T-helper 9 cell (primary cell): ENCODE measurements at places on chromosomes 12 and 14.

DNA sequence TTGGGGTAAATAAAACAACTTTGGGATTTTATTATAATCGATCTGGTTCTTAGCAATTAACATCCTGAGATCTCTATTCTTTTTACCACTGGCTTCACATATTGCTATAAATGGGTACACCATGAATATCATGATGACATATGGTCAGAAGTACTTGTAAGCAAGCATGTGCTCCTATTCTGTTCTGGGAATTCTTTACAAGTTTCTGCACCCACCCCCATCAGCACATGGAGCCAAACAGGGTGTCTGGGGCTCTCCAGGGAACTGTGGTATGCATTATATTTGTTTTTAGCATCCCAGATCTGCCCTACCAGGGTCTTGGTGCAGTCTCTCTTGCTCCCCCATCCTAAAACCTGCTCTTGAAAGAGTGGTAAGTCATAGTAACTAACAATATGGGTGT lies 31.3 kb downstream of the DMAC2L start:
- DNase-seq: no peak

DNA sequence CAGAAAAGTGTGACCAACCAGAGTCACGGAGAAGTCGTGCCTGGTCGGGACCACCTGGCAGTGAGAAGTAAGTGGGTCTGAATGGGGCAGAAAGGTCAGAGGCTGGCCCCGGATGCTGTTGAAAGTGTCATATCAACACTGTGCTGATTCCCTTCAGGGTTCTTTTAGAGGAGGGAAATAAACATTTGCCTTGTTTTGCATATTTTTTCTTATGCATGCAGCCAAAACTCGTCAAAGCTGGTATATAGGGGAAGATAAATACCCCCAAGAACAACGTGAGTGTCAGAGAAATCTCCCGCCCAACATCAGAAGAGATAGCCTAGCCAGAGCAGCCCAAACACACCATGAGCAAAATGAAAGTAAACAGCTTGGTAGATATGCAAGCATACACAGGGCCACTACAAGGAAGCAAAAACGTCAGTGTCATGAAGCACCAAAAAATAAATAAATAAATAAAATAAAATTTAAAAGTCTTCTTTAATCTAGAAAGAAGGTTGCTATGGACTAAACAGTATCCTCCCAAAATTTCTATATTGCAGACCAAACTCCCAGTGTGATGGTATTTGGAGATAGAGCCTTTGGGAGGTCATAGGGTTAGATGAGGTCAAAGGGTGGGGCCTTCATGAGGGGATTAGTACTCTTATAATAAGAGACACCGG lies 22.1 kb downstream of the EIF5 start:
- DNase-seq: no peak

- peak; percentile 37 for DNase-seq
These were observed 5.9 kb upstream of the GDF11 start for GRCh38 chr12:55736780-55737580.

- DNase-seq: no peak
These were observed 7.5 kb upstream of the PRKAG1 start for GRCh38 chr12:49026101-49026500.

GRCh38 chr14:100015251-100015655 lies 50.0 kb upstream of the EVL start:
- no peak for DNase-seq

- no peak for DNase-seq
These were observed 120.8 kb downstream of the SLC5A8 start for GRCh38 chr12:101089271-101089670.

DNA sequence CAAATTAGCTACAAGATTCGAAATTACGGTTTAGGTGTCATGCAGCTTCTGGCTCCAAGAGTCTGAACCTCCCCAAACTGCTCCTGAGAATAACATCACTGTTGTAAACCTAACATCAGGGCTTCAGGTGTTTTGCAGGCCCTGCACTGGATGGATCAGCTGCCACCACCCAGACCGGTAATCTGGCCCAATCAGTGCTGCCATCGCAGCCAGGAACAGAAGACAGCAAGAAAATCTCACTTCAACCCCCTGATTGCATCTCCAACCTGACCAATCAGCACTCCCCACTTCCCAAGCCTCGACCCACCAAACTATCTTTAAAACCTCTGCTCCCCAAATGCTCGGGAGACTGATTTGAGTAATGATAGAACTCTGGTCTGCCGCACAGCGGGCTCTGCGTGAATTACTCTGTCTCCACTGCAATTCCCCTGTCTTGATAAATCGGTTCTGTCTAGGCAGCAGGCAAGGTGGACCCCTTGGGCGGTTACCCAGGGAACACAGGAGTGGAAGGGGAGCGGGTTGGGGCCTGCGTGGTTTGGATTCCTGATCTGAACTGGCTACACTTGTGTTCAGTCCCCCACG lies 268.5 kb upstream of the SFSWAP start:
- no peak for DNase-seq

- DNase-seq: no peak
These were observed 447.4 kb downstream of the SLC16A7 start for GRCh38 chr12:60043236-60043635.

GRCh38 chr14:38257507-38257906 lies 1.6 kb upstream of the CLEC14A start:
- DNase-seq: no peak

DNA sequence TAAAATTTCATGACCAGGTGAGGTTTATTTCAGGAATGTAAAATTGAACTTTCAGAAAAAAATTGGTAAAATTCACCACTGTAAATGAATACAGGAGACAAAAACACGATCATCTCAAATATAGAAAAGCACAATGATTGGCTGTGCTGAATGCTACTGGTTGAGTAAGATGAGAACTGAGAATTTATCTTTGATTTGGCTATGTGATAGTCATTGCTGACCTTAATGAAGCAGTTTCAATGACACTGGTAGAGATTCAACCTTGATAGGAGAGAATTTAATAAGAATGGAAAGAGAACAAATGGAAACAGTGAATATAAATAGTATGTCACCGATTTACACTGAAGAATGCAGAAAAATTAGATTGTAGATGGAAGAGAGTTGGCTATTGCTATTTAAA lies 6.4 kb upstream of the PMCH start:
- no peak for DNase-seq

GRCh38 chr14:72907886-72908285 lies 14.0 kb upstream of the DPF3 start:
- no peak for DNase-seq

DNA sequence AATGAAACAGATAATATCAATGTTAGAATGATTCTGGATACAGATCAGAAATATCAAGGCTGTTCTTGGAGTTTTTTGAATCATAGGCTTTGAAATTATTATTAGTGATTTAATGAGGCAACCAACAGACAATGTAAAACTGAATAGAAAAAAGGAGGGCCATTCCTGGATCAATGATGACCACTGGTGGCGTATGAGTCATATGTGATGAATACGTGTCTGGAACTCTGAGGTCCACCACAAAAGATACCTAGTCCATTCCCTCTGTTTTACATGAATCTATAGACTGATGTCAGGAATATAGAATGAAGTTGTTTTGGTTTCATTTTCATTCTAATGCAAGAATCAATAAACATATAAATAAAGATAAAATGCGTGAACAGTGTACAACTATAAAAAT lies 78.3 kb upstream of the RTL1 start:
- DNase-seq: no peak

DNA sequence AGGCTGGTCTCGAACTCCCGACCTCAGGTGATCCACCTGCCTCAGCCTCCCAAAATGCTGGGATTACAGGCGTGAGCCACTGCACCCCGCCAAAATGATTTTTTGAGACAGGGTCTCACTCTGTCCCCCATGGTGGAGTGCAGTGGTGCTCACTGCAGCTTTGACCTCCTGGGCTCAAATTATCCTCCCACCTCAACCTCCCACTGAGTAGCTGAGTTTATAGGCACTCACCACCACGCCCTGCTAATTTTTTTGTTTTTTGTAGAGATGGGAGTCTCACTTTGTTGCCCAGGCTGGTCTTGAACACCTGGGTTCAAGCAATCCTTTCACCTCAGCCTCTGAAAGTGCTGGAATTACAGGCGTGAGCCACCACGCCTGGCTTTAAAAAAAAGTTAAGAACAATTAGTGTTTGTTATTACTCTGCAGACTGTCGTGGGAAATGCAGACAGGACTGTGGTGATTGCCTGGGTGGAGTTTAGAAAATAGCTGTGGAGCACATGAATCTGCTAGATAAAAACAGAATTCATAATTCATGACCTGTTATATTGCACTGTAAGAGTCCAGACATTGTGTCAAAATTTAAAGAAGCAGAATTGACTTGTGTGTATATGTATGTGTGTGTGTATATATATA lies 9.2 kb upstream of the COX6A1 start:
- DNase-seq: no peak

DNA sequence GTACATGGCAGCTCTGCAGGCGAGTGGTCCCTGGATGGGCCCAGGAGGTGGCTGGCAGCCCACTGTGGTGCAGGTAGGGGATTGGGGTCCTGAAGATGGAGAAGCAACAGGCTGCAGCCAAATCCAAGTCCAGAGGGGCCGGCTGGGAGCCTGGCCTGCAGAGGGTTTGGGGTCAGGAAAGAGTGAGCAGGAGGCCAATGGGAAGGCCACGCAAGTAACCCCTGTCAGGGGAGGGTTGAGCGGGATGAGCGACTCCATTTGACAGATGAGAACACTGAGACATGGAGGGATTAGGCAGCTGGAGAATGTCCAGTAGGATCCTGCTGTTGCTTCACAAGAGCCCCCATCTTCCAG lies 136.0 kb downstream of the BCL11B start:
- no peak for DNase-seq

DNA sequence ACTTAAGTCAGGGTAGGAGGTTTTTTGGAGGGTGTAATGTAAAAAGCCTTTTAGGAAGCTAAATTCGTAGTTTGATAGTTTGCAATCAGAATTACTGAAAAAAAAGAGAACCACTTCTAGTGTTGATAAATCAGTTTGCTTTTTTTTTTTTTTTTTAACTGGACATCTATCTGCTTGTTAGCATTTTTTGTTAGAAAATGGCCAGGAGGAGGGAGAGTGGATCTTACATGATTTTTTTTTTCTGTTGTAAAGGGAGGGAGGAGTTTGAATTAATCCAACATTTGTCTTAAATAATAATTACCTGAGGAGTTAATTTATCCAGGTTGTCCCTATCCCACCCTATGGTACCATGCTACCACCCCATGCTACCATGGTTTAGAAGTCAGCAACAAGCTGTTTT lies 1.2 kb downstream of the FBXO34 start:
- DNase-seq: no peak

- no peak for DNase-seq
These were observed 4.6 kb downstream of the SSH1 start for GRCh38 chr12:108852674-108853309.

DNA sequence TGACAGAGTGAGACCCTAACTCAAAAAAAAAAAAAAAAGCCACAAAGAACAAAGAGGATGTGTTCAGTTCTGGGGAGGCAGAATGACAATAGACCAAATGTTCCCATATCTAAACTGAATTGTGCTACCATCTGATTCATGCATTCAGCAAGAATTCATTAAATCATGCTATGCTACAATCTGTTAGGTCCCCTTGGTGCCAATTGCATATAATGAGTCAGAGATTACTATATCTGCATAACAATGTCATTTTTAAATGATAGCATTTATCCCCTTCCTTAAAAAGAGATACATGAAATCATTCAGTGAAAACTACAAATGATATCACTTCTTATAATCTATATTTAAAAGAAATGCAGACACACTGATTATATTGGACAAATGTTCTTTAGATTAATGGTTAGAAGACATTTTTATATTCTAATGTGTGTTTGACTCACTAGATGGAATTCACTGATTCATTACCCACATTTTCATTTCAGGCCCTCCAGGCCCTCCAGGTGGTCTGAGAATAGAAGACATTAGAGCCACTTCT lies 207.6 kb upstream of the PDZRN4 start:
- DNase-seq: no peak

DNA sequence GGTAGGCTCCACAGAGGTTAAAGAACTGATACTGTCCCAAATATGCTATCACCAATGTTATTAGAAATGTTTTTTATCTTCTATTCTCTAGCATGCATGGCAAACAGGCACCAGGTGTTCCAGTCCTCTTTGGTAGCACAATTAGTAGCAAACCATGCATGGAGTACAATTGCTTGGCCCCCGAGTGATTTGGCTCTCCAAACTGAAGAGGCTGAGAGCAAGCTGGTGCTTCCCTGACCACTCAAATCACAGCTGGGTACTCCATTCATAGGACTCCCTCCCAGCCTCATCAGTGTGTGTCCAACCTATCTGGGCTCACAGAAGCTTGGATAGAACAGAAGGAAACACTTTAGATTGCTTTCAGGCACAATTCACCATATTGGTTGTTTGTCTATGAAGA lies 93.4 kb downstream of the DIO2 start:
- DNase-seq: no peak

GRCh38 chr12:97017213-97017612 lies 110.2 kb downstream of the NEDD1 start:
- DNase-seq: no peak

DNA sequence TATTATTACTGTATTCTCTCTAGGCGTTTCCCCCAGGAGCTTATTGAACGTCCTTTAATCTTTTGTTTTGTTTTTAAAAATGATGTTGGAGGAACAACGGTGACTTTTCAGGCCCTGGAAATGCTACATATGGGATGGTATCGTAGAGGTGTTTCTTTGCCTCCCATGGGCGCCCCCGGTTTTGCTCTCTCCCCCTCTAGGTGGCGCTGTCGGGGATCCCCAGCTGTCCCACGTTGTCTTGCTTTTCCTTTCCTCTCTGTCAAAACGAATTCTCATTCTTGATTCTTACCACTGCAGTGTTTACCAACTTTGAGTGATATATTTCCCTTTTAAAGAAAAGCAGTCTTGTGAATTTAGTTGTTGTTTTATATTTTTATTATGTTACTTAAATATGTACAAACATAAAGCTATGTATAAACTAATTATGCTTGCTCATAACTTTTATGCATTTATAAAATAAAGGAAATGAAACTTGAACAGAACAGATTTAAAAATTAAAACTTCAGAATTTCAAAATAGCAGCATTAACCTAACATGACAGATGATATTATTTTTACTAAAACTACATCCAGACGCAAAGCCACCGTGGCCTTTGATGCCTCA lies 171.9 kb downstream of the RGS6 start:
- peak; percentile 20 for DNase-seq

DNA sequence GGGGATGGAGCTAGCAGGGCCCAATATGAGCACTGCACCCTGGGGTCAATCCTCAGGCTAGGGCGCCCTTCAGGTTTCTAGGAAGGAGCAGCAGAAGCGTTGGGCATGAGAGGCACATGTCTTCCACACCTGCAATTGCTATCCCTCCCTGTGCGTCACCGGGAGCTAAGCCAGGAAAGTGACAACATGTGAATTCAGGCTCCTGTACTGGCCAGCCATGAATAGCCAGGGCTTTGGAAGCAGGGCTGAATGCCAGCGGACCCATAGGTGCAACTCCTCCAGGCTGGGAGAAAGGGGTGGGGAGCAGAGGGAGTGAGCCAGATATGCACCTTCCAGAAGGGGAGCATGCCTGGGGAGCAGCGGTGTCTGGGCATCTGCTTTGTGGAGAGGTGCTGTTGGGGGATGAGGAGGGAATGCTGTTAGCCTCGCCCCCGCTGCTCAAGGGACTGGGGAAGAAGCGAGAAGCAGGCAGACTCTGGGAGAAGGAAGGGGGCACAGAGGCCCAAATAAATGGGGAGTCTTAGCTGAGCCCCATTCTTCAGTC lies 6.1 kb downstream of the HOXC5 start:
- no peak for DNase-seq
